CD4-positive, alpha-beta T cell treated with Interleukin-10 for 1 hour (primary cell): ENCODE measurements at places on chromosomes 2 and 18.
A peak's percentile ranks its signal among the peaks of the same experiment; 100 is the strongest.

DNA sequence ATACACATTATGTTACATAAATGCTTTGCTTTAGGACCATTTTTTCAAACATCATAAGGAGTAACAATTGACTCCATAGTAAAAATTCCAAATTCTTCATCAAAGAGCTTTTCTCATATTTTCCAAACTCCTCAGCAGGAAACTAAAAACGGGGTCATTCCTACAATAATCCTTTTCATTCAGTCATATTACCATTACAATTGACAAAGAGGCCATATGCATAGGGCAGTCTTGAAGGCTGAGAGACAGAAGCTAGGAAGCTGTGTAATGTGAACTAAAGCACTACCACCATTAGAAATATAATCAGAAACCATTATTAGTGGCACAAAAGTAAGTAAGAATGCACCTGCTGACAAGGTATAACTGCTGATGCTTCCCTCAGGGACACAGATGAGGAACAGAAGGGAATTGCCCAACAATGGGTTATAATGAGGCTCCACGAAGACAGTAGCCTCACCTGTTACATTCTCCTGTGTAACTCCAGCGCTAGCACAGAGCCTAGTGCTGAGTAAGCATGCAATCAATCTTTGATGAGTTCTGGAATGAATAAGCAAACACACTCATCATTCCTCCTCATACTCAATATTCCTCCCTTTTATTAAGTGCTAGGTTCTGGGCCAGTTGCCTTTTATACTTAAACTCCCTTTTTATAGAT lies 942.3 kb downstream of the CPS1 start:
- DNase-seq = no peak

DNA sequence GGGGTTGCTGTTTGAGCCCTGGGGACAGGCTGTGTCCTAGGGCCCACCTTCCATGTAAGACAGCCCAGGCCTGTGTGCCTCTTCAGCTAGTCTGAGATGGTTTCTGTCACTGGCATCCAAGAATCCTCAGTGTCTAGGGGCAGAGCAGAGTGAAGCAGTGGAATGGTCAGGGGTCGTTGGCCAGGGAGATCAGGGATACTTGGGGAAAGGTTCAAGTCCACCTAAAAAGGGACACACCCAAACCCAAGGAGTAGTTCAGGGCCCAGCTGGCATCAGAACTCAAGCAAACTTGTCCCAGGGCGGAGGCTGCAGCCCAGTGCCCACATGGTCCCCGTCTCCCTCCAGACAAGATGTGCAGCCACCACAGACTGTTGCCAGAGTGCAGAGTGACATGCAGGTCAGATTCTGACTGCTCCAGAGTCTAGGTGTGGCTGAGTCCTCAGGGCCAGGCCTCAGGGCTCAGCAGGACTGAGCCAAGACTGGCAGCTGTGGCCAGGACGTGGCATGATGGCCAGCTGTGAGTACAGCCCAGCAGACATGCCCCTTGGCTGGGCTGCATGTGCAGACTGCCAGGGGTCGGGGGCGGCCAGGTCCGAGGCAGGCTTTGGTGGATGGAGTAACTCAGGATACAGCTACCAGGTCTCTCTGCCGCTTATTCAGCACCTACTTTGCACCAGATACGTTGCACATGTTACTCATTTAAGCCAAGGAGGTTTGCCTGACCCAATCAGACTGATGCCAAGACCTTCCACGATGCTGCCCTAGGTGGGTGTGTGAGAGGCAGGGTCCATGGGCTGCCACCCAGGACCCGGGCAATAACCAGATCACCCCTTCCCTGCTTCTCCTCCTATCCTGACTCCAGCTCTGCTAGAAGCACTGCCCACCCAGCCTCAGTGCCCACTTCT lies 146.6 kb downstream of the SMAD7 start:
- no peak for DNase-seq

GRCh38 chr2:217661378-217661777 lies 341.4 kb downstream of the TNS1 start:
- no peak for DNase-seq

DNA sequence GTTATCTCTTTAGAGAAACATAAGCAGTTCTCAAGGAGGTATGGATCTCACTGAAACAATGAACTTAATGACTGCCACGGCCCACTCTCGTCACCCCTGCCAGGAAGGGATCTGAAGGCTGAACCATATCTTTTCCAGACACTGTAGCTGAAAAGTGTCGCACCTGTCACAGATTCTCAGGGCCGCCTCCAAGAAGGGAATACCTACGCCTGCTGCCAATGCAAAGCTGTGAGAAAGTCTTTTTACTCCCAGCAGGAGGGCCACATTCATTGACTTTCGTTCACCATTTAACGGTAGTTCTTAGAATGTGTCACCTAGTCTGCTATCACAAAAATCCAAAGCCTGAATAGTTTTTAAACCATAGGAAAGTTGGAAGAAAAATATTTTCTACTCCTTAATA lies 66.7 kb upstream of the SH3BP4 start:
- DNase-seq = no peak

DNA sequence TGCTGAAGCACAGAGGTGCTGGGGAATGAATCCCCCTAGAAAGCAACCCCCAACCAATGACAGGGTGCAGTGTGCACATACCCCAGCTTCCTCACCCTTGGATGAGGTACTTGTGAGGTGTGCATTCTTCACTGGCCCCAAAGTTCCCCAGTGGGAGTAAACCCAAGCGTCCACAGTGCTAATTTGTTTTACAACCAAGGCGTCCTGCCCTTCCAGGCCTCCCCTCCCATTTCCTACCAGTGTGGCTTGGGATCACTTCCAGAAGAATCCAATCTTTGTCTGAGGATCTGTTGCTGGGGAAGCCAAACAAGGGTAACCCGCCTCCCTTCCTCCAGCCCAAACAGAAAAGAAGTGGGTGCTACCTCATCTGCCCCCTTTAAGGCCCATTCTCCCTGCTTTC lies 40.3 kb upstream of the TEX51 start:
- no peak for DNase-seq

DNA sequence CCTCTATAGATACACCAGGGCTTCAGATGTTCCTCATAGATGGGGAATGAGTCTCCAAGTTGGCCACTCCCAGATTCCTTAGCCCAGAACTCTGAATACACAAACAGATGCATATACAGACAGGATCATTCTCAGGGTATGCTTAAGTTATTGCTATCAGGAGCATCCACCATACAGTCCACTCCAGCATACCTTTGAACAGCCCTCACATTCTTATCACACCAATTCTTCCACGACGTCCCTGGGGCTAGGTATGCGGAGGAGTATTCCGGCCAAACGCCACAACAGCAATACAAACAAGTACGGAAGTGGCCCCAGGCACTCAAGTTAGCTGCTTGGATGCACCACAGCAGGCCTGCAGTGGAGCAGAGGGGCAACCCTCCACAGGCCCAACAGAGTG lies 312.5 kb upstream of the CHAC2 start:
- DNase-seq = no peak

- no peak for DNase-seq
These were observed 25.3 kb downstream of the GNAL start for GRCh38 chr18:11714244-11714918.

DNA sequence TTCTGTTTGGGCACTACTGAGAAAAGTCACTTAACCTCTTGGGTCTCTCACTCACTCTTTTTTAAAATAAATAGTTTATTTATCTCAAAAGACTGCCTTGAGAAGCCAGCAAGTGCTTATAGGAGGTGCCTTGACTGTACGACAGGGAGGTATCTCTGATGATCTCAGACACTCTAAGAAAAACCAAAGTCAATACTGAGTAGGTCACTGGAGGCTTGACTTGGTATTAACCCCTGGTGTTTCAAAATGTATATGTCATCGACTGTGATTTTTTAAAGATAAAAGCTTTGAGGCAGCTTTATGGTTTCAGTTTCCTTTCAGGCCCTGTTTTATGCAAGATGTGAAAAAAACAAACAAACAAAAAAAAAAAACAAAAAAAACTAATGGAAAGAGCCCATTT lies 33.7 kb downstream of the MREG start:
- peak; percentile 16 for DNase-seq

DNA sequence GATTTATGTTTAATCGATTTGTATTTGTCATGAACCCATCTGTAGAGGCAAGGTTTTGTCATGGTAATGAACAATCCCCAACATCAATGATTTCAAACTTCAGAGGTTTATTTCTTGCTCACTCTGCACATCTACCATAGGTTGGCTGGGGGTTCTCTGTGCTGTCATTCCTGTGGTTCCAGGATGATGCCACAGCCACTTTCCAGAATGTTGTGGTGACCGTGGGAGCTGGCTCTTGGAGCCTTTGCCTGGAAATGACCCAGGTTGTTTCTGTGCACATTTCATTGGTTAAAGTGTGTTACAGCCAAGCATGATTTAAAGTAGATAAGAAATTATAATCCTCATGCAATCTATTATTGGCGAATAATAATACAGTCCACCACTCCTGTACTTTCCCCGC lies 28.2 kb upstream of the EPAS1 start:
- DNase-seq = no peak

GRCh38 chr2:192243488-192243887 lies 48.8 kb upstream of the TMEFF2 start:
- DNase-seq = no peak

DNA sequence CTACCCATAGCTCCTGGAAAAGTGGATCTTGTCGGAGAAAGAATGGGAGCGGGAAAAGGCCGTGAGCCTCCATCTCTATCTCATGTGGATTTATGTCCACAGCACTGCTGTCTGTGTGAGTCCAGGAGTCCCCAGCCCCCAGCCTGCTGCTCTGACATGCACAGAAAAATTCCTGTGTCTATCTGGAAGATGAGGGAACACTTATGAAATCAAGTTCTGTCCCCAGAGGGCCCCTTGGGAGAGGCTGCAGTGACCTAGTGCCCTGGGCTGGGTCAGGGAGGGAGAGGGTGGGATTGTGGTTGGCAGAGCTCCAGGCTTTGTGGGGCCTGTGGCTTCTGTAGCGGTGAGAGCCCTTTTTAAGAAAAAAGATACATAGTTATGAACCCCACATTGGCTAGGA lies 37.6 kb downstream of the HJURP start:
- no peak for DNase-seq

- DNase-seq = no peak
These were observed 279.3 kb downstream of the TMX3 start for GRCh38 chr18:68435581-68435980.

- no peak for DNase-seq
These were observed 9.3 kb downstream of the EIPR1 start for GRCh38 chr2:3368261-3368722.

DNA sequence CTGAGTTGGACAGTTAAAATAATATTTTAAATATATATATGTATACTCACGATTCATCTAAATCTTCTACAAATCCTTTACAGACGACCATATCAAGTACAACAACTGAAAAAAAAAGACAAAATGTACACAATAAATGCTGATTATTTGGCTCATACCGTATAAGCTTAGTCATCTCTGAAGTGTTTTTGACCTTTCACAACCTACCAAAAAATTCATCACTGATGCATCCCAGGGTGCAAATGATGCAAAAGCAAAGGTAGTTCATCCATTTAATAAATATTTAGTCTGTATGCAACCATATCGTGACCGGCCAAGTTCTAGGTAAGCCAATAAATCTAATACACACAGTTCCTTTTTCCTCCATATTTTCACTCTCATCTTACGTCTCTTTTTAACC lies 1.1 kb downstream of the TMX3 start:
- DNase-seq = no peak

- peak; percentile 6 for DNase-seq
These were observed 871 bp upstream of the ALS2 start for GRCh38 chr2:201781557-201782051.

DNA sequence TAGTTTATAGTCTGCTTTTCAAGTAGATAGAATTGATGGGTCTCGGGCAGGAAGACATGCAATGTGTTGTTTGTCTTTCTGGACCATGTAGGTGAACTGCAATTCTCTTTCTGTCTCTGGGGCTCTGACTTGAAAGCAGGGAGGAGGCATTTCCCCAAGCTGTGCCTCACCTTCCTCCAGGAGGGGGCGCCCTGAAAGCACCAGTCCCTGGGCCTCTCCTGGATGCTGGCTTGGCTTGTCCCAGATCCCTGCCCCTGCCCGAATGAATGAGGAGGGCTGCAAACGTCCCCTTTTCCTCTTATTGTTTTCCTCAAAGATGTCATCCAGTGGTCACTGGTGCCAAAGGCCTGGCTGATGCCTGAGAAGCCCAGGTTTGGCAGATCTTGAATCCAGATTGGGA lies 270.6 kb downstream of the CELF4 start:
- DNase-seq = no peak

DNA sequence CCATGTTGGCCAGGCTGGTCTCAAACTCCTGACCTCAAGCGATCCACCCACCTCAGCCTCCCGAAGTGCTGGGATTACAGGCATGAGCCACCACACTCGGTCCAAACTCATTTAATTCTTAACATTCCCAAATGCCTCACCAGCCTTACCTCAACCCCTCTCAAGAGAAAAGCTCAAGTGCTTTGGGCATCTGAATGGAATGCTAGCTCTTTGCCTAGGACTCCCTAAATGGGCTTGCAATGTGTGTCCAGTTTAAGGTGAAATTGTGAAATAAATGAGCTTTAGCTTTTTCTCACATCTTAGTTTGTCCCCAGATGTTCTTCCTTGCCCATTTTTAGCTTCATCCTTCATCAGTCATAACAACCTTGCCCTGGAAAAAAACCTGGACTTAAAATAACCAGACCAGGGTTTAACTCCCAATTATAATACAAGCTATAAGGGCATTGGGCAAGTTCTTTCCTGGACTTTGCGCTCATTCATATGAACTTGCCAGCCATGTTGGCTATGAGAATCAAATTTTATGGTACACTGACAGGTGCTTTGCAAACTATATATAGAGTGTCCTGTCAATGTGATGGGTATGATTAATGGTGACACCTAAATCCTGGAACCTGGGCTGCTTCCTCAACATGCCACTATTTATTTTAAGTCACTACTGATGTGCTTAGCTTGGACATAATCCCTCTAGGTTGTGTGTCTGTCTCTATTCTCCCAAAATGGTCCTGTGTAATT lies 95.1 kb upstream of the SERPINE2 start:
- no peak for DNase-seq

GRCh38 chr2:120446236-120447126 lies 100.5 kb downstream of the INHBB start:
- DNase-seq = no peak

GRCh38 chr18:75253043-75253442 lies 42.4 kb downstream of the TSHZ1 start:
- DNase-seq = no peak

GRCh38 chr2:20156836-20157192 lies 68.1 kb downstream of the SDC1 start:
- DNase-seq = no peak

DNA sequence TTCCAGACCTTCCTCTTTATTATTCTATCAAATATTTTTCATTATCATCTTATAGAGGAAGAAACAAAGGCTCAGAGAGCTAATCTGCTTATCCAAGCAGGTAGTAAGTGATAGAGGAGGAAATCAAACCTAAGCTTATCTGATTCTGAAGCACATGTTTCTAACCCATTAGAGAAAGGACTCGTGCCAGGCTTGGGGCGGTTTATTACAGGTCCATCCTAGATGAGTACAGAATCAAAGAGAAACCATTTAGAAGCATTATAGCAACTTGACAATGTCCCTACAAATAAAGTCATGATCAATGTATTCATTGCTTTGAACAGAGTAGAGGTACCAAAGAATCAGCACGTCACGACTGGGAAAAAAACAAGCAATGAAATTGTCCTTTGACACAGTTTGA lies 303.0 kb downstream of the CYRIA start:
- DNase-seq = no peak
